Activated naive CD4-positive, alpha-beta T cell (primary cell): ENCODE measurements at places on chromosomes 1 and 21.

DNA sequence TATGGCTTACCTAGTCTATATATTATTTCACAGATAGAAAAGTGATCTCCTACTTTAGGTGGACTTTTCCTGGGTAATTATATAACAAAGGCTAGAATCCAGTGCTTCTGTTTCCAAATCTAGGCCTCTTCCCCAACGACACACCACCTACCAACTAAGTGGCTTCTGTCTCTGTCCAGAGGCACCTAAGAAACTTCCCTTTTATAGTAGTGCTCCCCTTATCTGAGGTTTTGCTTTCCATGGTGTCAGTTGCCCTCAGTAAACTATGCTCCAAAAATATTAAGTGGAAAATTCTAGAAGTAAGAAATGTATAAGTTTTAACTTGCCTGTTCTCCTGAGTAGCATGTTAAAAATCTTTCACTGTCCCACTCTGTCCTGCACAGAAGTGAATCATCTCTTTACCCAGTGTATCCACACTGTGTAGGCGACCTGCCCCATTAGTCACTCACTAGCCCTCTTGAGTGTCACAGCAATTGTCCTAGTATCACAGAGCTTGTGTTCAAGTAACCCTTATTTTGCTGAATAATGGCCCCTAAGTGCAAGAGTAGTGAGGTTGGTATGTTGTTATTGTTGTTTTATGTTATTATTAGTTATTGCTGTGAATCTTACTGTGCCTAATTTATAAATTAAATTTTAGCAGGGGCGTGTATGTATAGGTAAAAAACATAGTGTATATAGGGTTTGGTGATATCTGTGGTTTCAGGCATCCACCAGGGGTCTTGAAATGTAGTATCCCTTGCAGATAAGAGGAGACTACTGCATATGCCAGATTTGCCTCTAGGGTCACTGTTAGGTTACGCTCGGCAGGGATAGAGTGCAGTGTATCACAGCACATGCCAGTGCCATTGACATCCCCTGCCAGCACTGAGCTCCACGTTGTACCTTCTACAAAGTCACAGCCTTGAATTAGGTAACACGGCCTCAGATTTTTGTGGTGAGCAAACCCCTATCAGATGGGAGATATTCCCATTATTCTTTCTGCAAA is 14.7 kb upstream of the CD53 start:
- DNase-seq = no peak

DNA sequence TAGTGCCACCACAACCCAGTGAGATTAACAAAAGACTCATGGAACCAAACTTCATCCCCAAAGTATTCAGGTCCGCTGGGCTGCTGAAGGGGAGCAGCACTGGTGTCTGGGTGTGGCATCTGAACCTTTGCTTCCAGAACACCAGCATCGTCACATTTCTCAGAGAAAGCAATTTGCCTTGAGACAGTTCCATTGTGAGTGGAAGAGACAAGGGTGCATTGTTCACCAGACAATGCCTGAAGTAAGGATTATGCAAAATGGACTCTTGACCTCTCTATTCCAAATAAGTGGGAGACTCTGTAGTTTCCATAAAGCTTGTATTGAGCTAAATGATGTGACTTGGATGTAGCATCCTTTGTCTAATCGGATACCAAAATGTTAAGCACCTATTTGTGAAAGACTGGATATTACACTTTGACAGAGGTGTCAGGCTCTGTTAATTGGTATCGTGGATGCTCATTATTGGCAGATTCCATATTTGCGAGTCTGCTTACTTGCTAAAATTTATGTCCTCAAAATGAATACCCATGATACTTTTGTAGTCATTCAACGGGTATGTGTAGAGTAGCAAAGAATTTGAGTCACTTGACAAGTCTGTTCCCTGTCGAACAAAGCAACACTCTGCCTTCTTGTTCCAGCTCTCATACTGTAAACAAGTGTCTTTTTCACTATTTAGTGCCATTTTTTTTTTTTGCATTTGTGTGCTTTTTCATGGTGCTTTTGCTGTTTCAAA is 75.6 kb downstream of the MRPS6 start:
- no peak for DNase-seq

GRCh38 chr1:61580417-61580816 is 144.5 kb downstream of the TM2D1 start:
- DNase-seq = no peak

DNA sequence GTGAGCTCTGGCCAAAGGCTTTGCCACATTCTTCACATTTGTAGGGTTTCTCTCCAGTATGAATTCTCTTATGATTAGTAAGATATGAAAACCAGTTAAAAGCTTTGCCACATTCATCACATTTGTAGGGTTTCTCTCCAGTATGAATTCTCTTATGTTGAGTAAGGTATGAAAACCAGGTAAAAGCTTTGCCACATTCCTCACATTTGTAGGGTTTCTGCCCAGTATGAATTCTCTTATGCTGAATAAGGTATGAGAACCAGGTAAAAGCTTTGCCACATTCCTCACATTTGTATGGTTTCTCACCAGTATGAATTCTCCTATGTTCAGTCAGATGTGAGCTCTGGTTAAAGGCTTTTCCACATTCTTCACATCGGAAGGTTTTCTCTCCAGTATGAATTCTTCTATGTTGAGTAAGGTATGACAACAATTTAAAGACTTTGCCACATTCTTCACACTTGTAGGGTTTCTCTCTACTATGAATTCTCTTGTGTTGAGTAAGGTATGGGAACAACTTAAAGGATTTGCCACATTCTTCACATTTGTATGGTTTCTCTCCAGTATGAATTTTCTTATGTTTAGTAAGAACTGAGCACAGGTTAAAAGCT is 20.7 kb downstream of the ZNF695 start:
- DNase-seq = no peak

GRCh38 chr1:76303340-76303717 is 228.8 kb downstream of the ST6GALNAC3 start:
- no peak for DNase-seq

GRCh38 chr1:20138961-20139550 is at the start of gene PLA2G2F:
Gene PLA2G2F, plus strand, starts transcription at chr1:20139323. Its CDS starts 105 bp downstream, at chr1:20139428.
- DNase-seq = no peak

DNA sequence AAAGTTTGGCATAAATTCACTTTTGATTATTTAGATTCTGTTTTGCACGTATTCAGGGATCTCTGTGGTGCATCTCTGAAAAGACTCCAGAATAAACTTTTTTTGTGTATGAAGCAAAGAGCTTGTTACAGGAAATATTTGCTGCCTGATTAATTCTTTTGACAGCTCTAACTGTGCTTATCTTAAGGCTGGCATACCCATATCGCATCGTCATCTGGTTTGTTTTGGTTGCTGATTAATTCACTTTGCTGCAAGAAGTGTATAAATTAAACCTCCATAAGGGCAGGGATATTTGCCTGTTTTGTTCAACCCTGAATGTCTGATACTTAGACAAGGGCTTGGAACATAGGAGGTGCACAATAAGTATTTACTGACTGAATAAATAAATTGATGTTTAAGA is 17.5 kb upstream of the DUSP10 start:
- DNase-seq = no peak

DNA sequence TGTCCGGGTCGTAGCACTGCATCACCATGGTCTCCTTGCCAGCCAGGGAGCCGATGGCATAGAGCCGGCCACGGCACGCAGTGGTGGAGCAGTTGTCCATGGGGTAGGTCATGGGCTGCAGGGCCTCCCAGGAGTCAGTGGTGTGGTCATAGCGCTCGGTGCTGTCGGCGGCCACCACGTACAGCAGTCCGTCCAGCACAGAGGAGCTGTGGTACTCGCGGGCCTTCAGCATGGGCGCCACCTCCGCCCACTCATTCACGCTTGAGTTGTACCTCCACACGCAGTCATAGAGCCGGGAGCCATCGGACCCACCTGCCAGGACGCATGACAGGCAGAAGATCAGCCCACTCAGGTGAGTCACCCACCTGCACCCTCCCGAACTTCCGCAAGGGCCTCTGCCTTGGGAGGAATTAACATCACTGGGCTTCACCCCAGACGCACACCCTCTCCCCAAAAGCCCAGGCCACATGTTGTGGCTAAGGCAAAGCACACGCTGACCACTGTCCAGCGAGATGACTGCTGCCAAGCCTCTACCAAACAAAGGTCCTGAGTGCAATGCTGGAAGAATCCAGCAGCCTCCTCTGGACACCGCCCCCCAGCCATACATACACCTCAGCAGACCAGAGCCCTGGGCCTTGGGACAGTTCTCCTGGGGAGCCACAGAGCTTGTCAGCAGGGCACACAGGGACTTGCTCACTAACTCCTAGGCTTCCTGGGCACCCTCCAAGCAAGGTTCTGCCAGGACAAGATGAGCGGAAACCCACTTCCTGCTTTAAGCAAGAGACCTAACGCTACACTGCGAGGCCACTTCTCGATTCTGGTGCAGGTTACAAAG is 3.3 kb downstream of the KLHL21 start:
- DNase-seq = no peak
